ENCODE measurements at places on chromosomes 7 and 10. TPM values are rescaled to one million over a fixed set of nuclear protein-coding genes. Genes with fewer than 3 reads are reported as not detected.

The MYL10 gene
- total RNA-seq, result not detected

The MPP7 gene
- total RNA-seq, result 0.49 TPM

The SUN3 gene
- 0.49 TPM for total RNA-seq

- H3K27ac ChIP-seq, result no peak overlapping the region
- H3K4me1 ChIP-seq, result peaks cover 9% of the 10 kb centered on the region
- H3K4me3 ChIP-seq, result peak overlapping the region; percentile 76
- DNase-seq, result no peak
- no peaks in the 10 kb centered on the region for H3K27me3 ChIP-seq
These were observed 816 bp downstream of the TECPR1 start for GRCh38 chr7:98251231-98251600.

DNA sequence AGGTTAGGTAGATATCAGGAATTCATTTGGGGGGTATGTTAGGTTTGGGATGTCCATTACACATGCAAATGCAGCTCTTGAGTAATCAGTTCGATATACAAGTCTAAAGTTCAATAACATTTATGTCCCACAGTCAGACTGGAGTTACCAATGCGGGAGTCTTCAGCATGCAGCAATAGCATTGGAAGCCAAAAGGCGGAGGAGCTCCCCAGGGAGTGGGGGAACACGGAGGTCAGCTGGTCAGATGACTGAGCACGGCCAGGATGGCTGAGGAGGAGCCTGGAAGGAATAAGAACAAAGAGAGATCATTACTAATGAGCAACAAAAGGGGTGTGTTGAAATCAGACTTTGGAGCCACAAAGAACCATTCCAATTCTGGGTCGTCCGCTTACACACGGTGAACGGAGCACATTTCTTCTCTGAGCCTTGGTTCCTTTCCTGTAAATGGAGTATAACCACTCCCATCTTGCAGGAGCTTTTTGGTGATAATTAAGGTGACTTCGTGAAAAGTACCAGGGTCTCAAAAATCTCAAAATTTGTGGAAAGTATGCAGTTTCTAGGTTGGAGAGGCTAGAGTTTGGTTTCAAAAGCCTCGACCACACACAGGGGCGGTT, 478 bp upstream of the ZNF22 start:
- no peaks in the 10 kb centered on the region for H3K36me3 ChIP-seq
- H3K4me3 ChIP-seq, result peak overlapping the region; percentile 47
- DNase-seq, result no peak

DNA sequence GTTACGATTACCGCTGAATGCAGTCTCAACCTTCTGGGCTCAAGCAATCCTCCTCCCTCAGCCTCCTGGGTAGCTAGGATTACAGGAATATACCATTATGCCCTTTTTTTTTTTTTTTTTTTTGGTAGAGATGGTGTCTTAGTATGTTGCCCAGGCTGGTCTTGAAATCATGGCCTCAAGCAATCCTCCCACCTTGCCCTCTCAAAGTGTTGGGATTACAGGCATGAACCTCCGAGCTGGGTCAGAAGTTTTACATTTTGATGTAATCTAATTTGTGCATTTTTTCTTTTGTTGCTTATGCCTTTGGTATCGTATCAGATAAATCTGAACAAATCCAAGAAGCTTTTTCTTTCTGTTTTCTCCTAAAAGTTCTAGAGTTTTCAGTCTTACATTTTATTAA, 87.4 kb downstream of the EPC1 start:
- no peak overlapping the region for H3K27ac ChIP-seq
- H3K27me3 ChIP-seq, result no peaks in the 10 kb centered on the region
- no peaks in the 10 kb centered on the region for H3K36me3 ChIP-seq
- DNase-seq, result no peak
- H3K4me3 ChIP-seq, result no peak overlapping the region
- no peaks in the 10 kb centered on the region for H3K4me1 ChIP-seq

DNA sequence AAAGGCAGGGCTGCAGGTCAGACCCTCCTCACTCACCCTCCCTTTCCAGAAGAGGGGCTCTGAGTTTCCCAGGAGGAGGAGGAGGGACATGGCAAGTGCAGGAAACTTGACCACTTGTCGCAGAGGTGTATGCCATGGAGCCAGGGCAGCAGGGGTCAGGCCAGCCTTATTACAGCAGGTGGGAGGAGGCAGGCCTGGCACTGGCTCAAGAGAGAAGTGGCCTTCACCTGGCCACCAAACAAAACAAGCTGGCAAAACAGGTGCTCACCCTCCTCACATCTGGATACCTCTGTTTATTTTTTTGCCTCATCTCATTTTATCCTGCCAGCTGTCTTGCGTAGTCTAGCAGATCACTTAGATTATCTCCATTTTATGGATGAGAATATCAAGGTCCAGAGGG, 12.5 kb downstream of the COL13A1 start:
- no peak overlapping the region for H3K4me3 ChIP-seq
- DNase-seq, result no peak
- H3K4me1 ChIP-seq, result no peaks in the 10 kb centered on the region
- no peak overlapping the region for H3K27ac ChIP-seq
- H3K27me3 ChIP-seq, result no peaks in the 10 kb centered on the region

DNA sequence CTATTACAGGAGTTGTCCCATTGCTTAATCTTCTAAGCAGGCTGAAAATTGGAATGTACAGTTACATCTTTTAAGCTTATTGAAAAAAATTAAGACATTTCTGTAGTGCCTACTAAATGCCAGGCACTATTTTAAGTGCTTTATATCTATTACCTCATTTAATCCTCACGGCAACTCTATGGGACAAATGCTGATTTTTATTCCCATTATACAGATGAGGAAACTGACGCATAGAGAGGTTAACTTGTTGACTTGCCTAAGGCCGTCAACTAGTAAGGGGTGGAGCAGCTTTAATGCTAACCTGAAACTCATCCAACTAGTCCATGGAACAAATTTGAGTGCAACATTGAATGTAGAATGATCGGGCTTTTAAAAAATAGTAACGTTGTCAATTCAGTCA, 2.5 kb downstream of the ZKSCAN1 start:
- H3K36me3 ChIP-seq, result peaks cover 2% of the 10 kb centered on the region
- H3K4me1 ChIP-seq, result peaks cover 20% of the 10 kb centered on the region
- DNase-seq, result no peak

GRCh38 chr7:50711271-50712175, 71.2 kb downstream of the GRB10 start:
- no peak for DNase-seq
- no peaks in the 10 kb centered on the region for H3K4me1 ChIP-seq
- no peak overlapping the region for H3K27ac ChIP-seq
- no peaks in the 10 kb centered on the region for H3K36me3 ChIP-seq
- H3K27me3 ChIP-seq, result no peaks in the 10 kb centered on the region
- H3K4me3 ChIP-seq, result no peak overlapping the region

- no peaks in the 10 kb centered on the region for H3K36me3 ChIP-seq
- no peak for DNase-seq
- H3K4me1 ChIP-seq, result 0 out of 2 replicates have a peak, but pooled peaks cover 2% of the 10 kb centered on the region
- H3K27ac ChIP-seq, result no peak overlapping the region
These were observed 16.7 kb upstream of the SYPL1 start for GRCh38 chr7:106128836-106129235.

DNA sequence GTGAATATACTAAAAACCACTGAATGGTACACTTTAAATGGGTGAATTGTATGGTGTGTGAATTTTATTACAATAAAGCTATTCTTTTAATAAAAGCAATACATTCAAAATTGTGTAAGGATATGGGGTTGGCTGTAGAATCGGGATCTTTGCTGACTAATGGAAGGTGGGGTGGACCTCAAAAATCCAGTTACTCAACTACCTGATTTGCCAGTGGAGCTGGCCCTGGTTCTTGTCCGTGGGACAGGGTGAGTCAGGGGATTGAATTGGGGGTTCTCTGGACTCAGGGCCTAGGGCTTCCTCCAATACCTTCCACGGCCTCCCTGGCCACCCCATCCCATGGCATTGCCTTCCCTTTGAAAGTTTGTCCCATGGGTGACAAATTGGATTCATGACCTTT, 13.5 kb upstream of the RABGEF1 start:
- no peaks in the 10 kb centered on the region for H3K4me1 ChIP-seq
- H3K27ac ChIP-seq, result no peak overlapping the region
- no peaks in the 10 kb centered on the region for H3K27me3 ChIP-seq
- no peak for DNase-seq
- no peaks in the 10 kb centered on the region for H3K36me3 ChIP-seq
- H3K4me3 ChIP-seq, result no peak overlapping the region

DNA sequence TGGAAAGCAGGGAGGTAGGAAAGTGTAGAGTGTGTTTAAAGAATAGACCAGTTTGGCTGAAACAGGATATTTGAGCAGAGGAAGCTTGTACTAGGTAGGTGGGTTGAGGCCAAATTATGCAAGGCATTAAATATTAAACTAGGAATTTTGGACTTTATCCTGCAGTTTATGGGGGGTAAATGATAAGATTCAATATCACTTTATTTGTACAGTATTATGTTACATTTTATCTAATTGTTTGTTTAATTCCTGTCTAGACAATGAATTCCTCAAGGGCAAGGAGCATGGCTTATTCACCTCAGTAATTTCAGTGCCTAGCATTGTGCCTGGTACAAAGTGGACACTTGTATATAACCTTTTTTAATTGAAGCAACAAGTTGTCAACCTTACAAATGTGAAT, 125.9 kb downstream of the CFTR start:
- no peak overlapping the region for H3K4me3 ChIP-seq
- H3K36me3 ChIP-seq, result no peaks in the 10 kb centered on the region
- DNase-seq, result no peak

Data from Panc1 (cell line).